Stimulated activated CD4-positive, alpha-beta T cell treated with anti-CD3 and anti-CD28 coated beads, TNF-alpha, amount 100 ng/mL, for 1 hour (primary cell): ENCODE measurements at places on chromosomes 5 and 9.

- DNase-seq: no peak
Observed at GRCh38 chr9:125446561-125447094, 185.0 kb downstream of the GAPVD1 start.

DNA sequence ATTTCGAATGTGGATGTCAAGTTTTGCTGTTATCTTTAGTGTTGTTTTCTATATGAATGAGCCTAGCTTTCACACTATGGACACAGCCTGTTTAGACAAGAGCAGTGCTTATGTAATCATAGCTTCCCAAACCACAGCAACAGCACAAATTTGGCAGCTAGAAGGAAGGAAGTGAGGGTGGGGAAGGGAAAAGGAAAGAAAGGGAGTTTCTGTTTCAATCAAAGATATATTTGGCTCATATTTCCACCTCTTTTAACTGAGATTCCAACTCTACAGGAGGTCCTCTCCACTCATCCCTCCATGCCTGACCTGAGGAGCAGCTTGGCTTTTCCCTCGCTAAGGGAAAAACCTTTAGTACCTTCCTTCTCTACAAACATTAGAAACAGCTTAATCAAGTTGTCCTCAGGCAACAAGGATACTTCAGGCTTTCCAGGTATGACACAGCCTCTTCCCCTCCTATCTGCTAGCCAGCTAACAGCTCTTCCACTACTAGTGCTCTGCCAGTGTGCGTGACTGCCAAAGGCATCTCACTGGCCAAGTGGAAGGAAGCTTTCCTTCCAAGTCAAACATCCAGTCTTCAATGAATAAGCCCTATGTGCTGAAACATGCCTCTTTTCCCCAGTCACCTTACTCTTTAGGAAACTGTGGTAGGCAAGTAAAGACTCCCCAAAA lies 268.6 kb upstream of the PTGER4 start:
- no peak for DNase-seq

- no peak for DNase-seq
Observed at GRCh38 chr9:135711391-135711790, 9.4 kb downstream of the KCNT1 start.

DNA sequence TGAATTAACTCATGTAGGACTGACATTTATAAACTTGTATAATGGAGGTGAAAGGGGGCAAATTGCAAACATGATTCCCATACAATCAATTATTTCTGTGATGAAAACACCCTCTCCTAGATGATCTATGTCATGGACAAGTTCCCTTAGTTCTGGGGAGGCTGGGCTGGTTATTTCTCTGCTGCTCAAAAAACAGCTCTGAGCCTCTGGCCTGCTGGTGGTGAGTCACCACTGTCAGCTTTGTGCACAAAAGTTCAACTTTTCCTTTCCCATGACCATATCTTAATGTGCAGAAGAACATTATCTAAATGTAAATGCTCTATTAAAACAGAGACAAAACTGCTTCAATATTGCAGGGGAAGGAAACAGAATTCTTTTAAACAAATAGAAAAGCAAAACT lies 85.0 kb downstream of the HMHB1 start:
- DNase-seq: no peak

GRCh38 chr5:173572431-173573125 lies 43.9 kb downstream of the BOD1 start:
- DNase-seq: no peak

GRCh38 chr5:176660530-176660859 lies 13.2 kb downstream of the TSPAN17 start:
- no peak for DNase-seq

DNA sequence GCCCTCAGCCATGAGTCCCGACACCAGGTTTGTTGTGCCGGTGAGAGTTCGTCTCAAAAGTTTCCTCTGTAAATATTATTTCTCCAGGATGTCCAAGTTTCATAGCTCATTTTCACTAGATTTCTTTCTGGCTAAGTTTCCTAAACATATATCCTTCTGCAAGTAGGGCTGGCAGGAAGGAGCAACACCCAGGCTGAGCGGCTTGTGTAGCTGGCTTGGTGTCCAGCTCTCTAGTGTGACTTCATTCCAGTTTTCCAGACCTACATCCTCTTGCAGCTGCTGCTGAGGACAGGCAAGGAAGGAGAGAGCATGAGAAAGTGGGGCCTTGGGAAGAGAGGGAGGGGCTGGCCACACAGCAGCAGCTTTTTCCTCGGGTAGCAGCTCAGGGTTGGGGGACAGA lies 80.3 kb downstream of the FGF1 start:
- DNase-seq: no peak

DNA sequence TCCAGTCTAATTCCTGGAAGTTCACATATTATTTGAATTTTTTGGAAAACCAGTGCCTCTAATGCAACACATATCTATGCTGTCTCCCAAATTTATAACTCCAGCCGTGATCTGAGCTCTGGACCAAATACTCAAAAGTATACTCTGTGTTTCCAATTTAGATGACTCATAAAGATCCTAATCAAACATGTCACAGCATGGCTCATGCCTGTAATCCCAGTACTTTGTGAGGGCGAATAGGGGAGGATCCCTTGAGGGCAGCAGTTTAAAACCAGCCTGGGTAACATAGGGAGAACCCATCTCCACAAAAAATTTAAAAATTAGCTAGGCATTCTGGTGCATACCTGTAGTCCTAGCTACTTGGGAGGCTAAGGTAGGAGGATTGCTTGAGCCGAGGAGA lies 388.0 kb downstream of the CDH12 start:
- no peak for DNase-seq

GRCh38 chr5:42812620-42813019 lies 928 bp upstream of the SELENOP start:
- no peak for DNase-seq

DNA sequence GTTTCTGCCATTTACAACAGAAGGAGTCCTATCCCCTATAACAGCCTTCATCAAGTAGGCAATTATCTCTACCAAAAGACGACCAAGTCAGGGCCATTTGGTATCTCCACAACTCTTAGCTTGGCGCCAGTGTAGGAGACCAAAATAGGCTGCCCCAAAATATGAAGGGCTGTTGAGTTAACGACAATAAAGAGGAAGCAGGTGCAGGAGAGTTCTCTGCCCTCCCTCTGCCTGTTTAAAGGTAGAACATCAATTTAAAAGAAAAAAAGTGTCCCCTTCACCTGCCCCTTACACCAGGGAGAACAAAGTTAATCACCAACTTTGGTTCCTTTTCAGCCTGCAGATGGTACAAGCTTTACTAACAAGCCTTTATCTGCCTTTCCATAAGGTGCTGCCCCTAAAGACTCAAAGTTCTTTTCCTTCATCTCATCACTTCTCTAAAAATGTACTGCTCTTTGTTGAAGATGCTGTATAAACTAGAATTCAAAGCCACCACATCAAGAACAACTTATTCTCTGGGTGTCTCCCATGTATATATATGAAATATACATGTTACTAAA lies 33.3 kb downstream of the PPP1R2B start:
- no peak for DNase-seq

GRCh38 chr9:127612939-127613582 lies 984 bp downstream of the STXBP1 start:
- no peak for DNase-seq

GRCh38 chr9:136943291-136944211 lies 987 bp downstream of the FBXW5 start:
- no peak for DNase-seq

DNA sequence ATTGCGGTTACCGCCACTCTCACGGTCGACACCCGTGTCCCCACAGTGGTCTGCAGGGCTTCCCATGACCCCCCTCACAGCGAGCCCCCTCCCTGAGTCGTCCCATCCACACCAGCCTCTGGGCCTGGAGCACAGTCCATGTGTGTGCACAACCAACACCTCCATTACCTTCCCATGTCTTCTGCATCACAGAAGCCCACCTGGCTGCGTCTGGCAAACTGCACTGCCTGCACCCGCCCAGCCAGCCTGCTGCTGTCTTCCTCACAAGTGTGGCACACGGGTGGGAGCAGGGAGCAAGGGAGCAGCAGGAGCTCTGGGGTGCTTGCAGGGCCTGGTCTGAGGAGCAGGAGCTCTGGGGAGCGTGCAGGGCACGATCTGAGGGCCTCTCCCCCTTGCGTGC lies 415.3 kb upstream of the IRX4 start:
- DNase-seq: no peak

DNA sequence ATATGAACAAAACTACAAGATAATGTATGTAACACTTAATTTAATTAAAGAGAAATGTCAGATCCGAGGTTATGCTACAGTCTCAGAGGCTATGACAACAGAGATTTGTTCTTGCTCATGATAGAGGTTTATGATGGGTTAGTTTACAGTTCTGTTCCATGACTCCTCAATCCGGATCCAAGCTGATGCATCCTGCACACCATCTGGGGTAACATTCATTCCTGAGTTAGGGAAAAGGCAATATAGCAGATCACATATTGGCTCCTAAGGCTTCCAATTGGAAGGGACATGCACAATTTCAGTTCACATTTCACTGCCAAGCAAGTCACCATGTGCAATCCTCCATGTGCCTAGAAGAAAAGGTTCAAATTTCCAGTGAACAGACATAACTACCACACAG lies 40.4 kb downstream of the ABLIM3 start:
- DNase-seq: no peak

- no peak for DNase-seq
Observed at GRCh38 chr9:113876151-113876992, at the start of gene ZNF618. ZNF618 (plus strand) TSS chr9:113876309; CDS start chr9:113876381, 72 bp downstream.

- DNase-seq: no peak
Observed at GRCh38 chr5:127002390-127002789, 28.0 kb downstream of the MARCHF3 start.

- no peak for DNase-seq
Observed at GRCh38 chr9:137717776-137718327, 99.0 kb downstream of the EHMT1 start.

DNA sequence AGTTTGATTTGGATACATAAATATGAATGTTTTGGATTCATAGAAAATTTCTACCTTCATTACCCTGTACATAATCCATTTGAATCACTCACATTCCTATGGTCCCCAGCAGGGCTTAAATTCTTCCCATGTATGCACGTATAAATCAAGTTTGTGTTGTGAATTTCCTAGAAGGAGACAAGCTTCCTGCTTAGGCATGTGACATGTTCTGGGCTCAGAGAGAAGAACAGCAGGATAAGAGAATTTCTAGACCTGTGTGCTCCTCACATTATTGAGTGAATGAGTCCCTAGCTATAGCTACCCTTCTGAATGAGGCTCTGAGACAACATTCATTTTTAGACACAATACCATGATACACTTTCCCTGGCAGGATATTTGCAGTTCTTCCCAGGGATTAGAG lies 229.1 kb downstream of the YTHDC2 start:
- no peak for DNase-seq

DNA sequence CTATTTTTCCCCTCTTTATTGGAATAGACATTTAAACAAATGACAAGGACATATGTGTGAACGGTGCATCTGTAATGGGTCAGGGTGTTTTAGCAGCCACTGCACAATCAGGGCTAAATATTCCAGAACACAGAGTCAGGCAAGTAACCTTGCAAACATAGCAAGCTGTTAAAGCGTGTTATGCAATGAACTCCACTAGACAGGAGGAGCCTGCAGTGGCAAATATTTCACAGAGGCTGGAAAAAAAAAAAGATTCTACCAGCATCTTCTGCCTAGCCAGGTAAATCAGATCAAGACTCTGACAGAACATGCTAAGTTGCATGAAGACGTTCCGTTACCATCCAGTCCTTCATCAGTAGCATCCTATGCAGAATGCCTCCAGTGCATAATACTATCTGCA lies 171.8 kb downstream of the SEMA5A start:
- DNase-seq: no peak

DNA sequence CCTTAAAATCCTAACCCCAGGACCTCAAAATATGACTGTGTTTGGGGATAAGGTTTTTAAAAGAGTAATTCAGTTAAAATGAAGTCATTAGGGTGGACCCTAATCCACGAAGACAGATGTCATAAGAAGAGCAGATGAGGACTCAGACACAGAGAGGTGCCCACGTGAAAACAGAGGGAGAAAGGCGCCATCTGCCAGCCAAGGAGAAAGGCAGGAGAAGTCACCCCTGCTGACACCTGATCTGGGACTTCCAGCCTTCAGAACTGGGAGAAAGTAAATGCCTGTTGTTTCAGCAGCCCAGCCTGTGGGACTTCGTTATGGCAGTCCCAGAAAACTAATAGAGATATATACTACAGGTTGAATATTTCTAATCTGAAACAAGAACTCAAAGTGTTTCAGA lies 67.4 kb downstream of the ROR2 start:
- no peak for DNase-seq

DNA sequence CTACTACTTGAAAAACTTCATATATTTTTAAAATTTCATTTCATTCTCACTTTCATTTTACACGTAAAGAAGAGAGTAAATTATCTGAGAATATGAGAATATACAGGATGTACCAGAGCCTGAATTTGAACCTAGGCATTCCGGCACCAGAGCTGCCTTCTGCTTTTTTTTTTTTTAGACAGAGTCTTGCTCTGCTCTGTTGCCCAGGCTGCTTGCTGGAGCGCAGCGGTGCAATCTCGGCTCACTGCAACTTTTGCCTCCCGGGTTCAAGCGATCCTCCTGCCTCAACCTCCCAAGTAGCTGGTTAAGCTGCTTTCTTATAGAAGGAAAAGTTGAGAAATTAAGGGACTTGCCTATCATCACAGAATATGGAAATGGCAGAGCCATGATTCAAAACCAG lies 540.1 kb downstream of the EBF1 start:
- DNase-seq: no peak

DNA sequence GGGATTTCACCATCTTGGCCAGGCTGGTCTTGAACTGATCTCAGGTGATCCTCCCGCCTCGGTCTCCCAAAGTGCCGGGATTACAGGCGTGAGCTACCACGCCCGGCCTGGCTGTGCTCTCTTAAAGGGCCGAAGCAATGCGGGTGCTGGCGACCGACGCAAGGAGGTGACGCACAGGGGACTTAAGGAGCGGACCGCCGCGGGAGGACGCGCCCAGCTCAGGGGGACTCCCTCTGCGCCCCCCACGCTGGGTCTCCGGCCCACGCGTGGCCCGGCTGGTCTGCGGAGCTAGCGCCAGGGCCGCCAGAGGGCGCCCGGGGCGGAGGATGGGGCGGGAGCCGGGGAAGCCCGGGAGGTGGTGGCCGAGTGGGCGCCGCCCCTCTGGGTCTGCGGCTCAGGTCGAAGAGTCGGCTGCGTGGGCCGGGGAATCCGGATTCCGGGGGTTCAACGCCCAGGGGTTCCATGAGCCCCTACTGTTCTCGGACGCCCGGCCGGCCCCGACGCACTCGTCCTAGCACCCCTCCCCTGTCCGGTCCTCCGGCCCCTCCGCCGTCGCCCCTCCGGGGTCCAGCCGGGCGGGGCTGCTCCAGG lies 502 bp upstream of the CERCAM start:
- peak; percentile 10 for DNase-seq

DNA sequence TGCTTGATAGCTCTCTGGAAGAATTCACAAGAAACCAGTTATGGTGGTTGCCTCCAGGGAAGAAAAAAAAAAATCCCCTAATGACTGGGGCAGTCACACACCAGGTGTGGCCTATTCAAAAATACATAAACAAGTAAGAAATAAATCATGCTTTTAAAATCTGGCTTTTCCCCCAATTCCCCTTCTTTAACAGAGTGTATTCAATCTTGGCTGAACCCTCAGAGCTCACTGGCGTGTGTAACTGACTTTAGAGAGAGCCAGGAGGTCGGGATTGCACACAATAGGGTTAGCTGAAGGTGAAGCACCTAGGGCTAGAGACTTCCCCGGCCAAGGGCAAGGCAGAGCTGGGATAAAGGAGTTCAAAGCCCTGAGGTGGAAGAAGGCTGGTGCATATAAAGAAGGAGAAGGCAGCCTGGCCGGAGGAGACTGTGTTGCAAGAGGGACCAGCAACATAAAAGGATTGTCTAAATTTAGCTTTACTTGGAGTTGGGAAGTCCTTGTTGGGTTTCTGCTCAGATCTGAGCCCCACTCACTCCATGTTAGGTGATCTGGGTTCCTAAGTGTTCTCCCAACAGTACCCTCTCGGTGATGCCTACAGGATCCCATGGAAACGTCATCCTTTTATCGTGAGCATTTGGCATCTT lies 19.7 kb downstream of the FNBP1 start:
- DNase-seq: no peak
